Activated CD4-positive, alpha-beta T cell treated with anti-CD3 and anti-CD28 coated beads, Interleukin-2, amount 10 ng/mL, durations not matched to agents 24 days and 14 days (primary cell): ENCODE measurements at places on chromosomes 13 and 19. TPM values are rescaled to one million over a fixed set of nuclear protein-coding genes. Genes with fewer than 3 reads are reported as not detected.
A peak's percentile ranks its signal among the peaks of the same experiment; 100 is the strongest.

- H3K4me3 ChIP-seq = no peak overlapping the region
- no peaks in the 10 kb centered on the region for H3K27me3 ChIP-seq
These were observed 2662.9 kb upstream of the PCDH20 start for GRCh38 chr13:64078480-64078936.

GRCh38 chr19:7434391-7434790 is 54.4 kb downstream of the PEX11G start:
- peaks cover 5% of the 10 kb centered on the region for H3K36me3 ChIP-seq
- no peak for DNase-seq
- H3K4me1 ChIP-seq = no peaks in the 10 kb centered on the region
- H3K27me3 ChIP-seq = no peaks in the 10 kb centered on the region
- H3K27ac ChIP-seq = peak overlapping the region; percentile 76

- no peak for DNase-seq
- H3K36me3 ChIP-seq = no peaks in the 10 kb centered on the region
- H3K27me3 ChIP-seq = no peaks in the 10 kb centered on the region
- no peak overlapping the region for H3K27ac ChIP-seq
These were observed 1193.0 kb downstream of the UQCRFS1 start for GRCh38 chr19:28019901-28020300.

DNA sequence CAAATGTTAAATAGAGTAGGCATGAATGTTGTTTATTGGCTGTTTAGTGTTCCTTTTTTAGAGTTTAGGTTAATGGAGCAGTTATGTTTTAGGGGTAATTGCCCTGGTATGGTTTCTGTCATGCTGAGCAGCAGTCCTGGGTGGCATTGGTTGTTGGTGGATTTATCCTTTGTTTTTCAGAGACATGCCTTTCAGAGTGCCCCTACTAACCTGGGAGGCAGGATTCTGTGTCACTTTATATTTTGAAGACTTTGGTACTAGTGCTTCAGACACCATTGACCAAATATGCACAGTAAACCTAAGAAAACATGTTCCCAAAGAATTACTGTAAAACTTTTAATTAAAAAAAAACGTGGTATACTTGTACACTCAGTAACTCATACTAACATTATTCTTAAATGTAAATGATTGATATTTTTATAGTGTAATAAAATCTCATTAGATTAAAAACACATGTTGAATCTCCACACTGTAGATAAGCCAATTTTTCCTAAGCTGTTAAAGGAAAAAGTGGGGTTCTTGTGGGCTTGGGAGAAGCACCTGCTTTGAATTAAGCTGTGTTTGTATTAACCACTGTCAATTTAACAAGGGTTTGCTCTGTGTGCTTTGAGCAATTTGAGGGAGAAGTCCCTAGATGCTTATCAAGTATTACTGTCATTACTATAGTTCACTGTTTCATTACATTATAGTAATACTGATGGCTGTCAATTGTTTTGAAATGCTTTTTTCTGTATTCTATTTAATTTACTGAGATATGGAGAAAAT is 133.2 kb downstream of the LMO7 start:
- peaks cover 16% of the 10 kb centered on the region for H3K36me3 ChIP-seq
- H3K27ac ChIP-seq = no peak overlapping the region
- H3K4me1 ChIP-seq = peaks cover 23% of the 10 kb centered on the region
- H3K27me3 ChIP-seq = no peaks in the 10 kb centered on the region

GRCh38 chr13:74571811-74572210 is 437.6 kb upstream of the KLF12 start:
- no peak overlapping the region for H3K27ac ChIP-seq
- no peaks in the 10 kb centered on the region for H3K36me3 ChIP-seq
- no peak for DNase-seq
- H3K27me3 ChIP-seq = peaks cover 36% of the 10 kb centered on the region

DNA sequence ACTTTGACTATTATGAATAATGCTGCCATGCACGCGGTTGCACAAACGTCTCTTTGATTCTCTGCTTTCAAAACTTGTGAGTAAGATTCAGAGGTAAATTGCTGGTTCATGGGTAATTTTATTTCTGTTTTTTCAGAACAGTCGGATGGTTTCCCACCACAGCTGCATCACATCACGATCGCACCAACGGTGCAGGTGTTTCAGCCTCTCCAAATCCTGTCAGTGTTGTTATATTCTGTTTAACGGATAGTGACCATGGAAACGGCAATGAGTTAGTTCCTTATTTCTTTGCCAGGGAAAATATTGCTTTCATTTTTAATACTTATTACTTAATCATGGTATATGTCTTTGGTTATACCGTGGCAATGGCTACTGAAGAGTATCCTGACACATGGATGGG is 19.1 kb upstream of the ZNF835 start:
- H3K4me1 ChIP-seq = no peaks in the 10 kb centered on the region
- no peak overlapping the region for H3K27ac ChIP-seq
- no peaks in the 10 kb centered on the region for H3K27me3 ChIP-seq
- H3K4me3 ChIP-seq = no peak overlapping the region
- no peak for DNase-seq
- peaks cover 2% of the 10 kb centered on the region for H3K36me3 ChIP-seq

GRCh38 chr19:2302319-2303210 is 5.4 kb downstream of the LINGO3 start:
- peaks cover 3% of the 10 kb centered on the region for H3K4me1 ChIP-seq
- DNase-seq = no peak
- no peak overlapping the region for H3K27ac ChIP-seq
- H3K36me3 ChIP-seq = peaks cover 4% of the 10 kb centered on the region
- H3K27me3 ChIP-seq = peaks cover 44% of the 10 kb centered on the region
- no peak overlapping the region for H3K4me3 ChIP-seq

- H3K4me3 ChIP-seq = no peak overlapping the region
- peaks cover 17% of the 10 kb centered on the region for H3K27me3 ChIP-seq
- H3K36me3 ChIP-seq = peaks cover 9% of the 10 kb centered on the region
These were observed 1.6 kb downstream of the PPP1R13L start for GRCh38 chr19:45403272-45403671.

DNA sequence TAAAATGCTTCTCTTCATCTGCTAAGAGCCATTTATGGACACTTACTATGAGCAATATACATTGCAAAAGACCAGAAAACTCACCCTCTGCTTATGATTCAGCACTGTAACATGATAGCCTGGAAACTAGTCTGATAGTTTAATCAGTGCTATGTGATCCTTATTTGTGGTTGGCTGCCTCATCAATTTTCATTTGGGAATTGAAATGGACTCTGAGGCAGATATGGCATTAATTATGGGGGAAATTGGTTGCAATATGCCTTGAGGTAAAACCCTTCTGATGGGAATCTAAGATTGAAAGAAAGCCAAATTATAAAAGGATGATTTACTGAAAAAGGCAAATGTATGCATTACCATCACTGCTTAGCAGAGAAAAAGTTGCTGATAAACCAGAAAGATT is 33.5 kb downstream of the FAM216B start:
- peaks cover 30% of the 10 kb centered on the region for H3K27me3 ChIP-seq
- no peak overlapping the region for H3K27ac ChIP-seq
- peaks cover 3% of the 10 kb centered on the region for H3K4me1 ChIP-seq
- no peaks in the 10 kb centered on the region for H3K36me3 ChIP-seq
- no peak for DNase-seq

- H3K27me3 ChIP-seq = peaks cover 4% of the 10 kb centered on the region
- no peak for DNase-seq
- H3K27ac ChIP-seq = no peak overlapping the region
- H3K36me3 ChIP-seq = no peaks in the 10 kb centered on the region
- H3K4me3 ChIP-seq = no peak overlapping the region
These were observed 38.7 kb downstream of the HTR2A start for GRCh38 chr13:46858163-46858562.

DNA sequence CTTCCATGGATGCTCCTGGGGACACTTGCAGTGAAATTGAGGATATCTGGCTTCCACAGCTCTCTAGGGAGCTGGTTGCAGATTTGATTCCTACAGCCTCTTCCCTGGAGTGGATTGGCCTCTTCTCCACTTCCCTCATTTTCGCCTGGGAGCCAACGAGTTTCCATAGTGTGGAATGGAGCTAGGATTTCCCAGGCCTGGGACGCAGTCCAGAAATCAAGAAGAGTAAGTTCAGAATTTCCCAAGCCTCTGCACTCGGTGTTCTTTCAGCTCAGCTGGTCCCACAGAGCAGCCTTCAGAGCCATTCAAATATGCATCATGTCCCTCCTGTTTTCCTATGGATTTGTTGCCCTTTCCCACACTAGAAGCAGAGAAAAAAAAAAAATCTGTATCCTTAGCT is 68.2 kb downstream of the RAP2A start:
- H3K27ac ChIP-seq = no peak overlapping the region
- peaks cover 5% of the 10 kb centered on the region for H3K27me3 ChIP-seq
- no peak for DNase-seq
- no peaks in the 10 kb centered on the region for H3K36me3 ChIP-seq
- H3K4me3 ChIP-seq = no peak overlapping the region
- H3K4me1 ChIP-seq = no peaks in the 10 kb centered on the region

The CYP2B6 gene
- total RNA-seq = not detected in 2 replicates

The PEX11G gene
- 1.1 and 1.2 TPM in 2 replicates for total RNA-seq

The ERICH6B gene
- total RNA-seq = not detected in 2 replicates

The IGFL2 gene
- total RNA-seq = 0.33 and 0.40 TPM in 2 replicates
